ENCODE measurements at places on chromosomes 2 and 18.
A peak's percentile ranks its signal among the peaks of the same experiment; 100 is the strongest.

DNA sequence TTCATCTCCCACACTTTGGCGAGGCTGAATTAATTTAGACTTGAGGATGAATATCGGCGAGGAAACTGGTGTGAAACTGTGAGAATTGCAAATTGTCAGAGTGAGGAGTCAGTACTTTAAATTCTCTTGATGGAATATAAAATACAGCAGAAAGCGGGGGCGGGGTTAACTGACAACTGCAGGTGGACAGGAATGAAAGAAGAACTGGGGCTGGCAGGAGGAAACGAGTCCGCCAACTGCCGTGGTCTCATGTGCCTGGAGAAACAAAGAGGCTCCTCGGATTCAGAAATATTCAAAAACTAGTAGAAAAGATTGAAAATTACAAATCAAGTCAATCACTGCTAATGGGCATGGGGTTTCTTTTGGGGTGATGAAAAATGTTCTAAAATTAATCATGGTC, 44.3 kb downstream of the MOGAT1 start:
- peak; percentile 49 for DNase-seq

DNA sequence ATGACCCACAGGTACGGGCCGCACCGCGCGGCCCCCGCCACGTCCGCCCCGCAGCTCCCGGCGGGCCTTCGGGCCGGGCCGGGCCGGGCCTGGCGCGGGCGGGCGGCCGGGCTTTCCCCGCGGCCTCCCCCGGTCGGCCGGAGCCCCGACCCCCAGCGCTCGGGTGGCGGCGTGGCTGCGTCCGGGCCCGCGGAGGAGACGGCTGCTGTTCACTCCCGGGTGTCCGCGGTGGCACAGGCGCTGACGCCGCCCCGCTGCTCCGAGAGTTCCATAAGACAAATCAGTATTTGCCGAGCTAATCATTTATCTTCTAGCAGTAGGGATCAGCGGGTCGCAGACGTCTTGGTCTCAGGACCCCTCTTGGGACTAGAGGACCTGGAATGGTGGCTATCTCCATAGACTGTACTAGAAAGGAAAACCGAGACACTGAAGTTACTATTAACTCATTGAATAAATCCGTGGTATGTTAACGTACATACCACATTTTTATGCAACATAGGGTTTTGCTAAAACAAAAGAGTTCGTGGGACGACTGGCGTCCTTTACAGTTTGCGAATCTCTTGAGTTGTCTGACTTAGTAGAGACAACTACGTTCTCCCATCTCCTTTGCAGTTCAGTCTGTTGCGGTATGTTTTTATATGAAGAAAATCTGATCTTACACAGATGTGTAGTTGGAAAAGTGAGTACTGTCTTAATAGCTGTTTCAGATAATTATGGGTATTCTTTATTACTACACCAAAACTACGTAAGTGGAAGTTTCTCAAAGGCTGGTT, 500 bp downstream of the LIMS1 start:
- peak; percentile 47 for DNase-seq

GRCh38 chr2:7626139-7626537, 708.9 kb downstream of the RNF144A start:
- no peak for DNase-seq

- no peak for DNase-seq
Measured at GRCh38 chr2:202604699-202605098, 30.1 kb upstream of the FAM117B start.

DNA sequence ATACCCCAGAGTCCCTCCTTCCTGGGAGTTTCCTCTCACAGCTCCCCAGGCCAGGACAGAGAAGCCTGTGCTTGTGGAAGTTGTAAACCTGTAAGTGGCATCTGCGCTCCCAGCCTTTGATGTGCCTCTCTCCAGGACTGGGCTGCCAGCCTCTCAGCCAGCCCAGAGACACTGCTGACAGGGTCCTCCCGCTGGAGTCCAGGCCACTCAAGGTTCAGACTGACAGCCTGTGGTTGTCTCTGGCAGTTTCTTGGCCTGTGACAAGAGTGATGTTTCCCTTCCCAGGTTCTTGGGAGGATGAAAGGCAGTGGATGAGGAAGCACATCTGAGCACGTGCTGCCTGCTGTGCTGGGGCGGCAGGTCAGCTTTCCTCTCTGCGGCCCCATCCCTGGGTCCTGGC, 3.0 kb downstream of the SLC35F6 start:
- DNase-seq = no peak

DNA sequence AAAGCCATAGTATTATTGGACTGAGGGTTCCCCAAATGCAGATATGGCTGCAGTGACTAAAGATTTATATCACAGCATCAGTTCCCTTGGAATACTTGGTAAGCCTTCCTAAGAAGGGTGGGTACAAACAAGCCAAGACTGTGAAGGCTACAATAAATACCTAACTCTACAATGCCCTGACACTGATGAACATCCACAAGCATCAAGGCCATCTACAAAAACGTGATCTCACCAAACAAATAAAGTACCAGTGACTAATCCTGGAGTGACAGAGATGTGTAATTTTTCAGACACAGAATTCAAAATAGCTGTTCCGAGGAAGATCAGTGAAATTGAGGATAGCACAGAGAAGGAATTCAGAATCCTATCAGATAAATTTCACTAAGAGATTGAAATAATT, 254.5 kb downstream of the PARD3B start:
- DNase-seq = no peak

DNA sequence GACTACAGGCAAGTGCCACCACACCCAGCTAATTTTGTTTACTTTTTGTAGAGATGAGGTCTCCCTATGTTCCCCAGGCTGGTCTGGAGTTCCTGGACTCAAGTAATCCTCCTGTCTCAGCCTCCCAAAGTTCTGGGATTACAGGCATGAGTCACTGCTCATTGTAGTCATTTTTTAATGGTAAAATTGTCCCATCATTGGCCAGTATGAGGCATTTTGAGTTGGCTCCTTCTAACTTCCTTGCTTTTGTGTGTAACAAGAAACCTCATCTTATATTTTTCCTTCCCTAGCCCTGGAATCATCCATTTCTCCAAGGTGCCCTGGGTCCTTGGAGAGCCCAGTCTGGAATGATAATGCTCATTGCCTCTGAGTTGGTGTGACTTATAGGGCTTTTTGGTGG, 148.5 kb downstream of the INHBB start:
- DNase-seq = no peak

- DNase-seq = no peak
Measured at GRCh38 chr18:48002933-48003365, 72.5 kb upstream of the SMAD2 start.

- no peak for DNase-seq
Measured at GRCh38 chr2:44325897-44326296, 35.4 kb downstream of the PREPL start.

- DNase-seq = no peak
Measured at GRCh38 chr18:76592981-76593381, 97.9 kb upstream of the ZNF516 start.

DNA sequence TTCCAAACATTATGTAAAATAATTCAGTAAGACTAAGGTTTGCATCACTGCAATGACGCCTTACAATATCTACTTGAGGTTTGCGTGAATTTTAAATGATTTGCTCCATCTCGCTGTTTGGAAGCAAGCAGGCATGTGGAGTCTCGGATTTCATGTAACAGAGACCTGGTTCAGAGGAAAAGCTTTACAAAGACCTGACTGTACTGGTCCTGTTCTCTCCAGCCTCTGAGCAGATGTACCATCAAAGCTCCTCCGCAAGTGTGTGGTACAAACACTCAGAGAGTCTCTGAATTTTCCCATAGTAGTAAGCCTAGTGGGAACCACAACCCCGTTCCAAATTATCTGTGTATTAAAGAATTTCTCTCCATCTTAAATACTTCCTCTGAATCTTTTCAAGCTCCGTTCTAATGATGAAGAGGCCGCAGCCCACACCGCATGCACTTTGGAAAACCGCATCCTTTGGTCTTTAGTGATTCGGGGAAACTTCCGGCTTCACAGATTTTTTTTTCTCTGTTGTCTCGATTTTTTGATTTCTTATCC, 728.1 kb upstream of the SOX11 start:
- DNase-seq = no peak

DNA sequence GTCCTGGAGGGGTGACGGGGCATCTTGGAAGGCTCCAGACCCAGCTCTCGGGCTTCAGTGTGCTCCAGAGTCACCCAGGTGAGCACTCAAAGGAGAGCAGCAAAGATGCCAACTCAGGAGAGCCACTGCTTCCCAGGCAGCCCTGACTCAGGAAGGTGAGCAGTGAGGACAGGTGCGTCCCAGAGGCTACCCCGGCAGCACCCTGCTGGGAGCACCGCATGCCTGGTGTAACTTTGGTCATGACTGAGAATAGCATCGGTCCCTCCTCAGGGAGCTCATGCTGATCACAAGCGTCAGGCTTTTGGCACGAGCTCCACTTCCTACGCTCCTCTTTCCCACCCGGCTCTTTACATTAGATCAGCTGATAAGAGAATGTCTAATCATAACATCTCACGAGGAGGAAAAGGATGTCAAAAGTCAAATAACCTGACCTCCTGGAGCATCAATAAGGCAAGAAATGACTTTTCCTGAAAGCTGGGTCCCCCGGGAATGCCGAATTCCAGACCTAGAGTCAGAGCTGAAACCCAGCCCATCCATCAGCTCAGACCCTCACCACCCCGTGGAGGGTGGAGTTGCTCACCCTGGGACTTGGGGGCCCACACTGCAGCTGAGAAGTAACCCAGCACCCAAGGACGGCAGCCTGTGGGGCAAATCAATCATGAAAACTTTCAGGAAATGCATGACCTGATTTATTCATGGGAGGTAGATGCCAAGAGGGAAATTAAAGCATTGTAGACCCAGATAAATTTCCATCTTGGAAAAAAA, 248.8 kb downstream of the ACKR3 start:
- DNase-seq = no peak

- no peak for DNase-seq
Measured at GRCh38 chr2:211159972-211160371, 603.6 kb downstream of the CPS1 start.

DNA sequence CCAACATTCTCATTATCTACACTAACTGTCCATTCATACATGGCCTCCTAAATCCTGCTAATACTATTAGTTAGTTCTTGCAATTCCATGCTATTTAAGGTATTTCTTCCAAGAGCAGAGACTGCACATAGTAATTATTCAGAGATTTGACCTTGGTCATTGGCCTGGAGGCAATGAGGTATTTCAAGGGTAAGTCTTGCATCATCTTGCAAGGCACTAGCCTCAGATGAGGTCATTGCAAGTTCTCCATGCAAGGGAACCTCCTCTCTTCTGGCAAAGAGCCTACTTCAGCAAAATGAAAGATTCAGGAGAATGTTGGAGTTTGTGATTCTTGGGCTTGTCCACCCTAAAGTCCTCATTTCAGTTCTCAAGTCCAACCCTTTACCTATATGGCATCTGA, 48.5 kb upstream of the IKZF2 start:
- DNase-seq = no peak

DNA sequence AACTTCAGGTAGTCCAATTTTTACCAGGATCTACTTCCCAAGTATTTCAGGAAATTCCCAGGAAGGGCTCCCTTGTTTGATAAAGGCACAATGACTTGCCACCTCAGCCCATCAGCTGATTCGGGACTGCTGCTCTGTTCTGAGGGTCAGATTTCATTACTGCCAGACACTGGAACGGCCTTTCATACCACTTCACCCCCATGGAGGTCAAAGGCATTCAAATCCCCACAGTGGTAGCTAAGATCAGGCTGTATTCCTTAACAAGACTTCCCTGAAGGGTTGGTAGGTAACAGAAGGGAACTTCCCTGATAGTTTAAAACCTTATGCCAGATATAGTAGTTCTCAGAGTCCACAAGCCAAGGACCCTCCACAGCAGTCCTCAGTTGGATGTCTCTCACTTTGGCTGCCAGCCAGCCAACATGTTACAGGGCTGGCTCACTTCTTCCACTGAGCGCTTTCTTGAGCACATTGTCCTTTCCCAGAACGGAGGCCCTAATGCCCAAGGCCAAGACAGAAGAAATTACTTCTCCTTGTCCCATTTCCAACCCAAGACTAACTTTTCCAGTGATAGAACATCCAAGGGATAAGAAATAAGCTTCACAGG, 40.0 kb upstream of the GLS start:
- DNase-seq = no peak

GRCh38 chr2:203014456-203015199, at the start of gene NBEAL1:
TSS of gene NBEAL1 (plus strand) at chr2:203014875. CDS start at chr2:203016385, 1,510 bp downstream.
- DNase-seq = peak; percentile 96

DNA sequence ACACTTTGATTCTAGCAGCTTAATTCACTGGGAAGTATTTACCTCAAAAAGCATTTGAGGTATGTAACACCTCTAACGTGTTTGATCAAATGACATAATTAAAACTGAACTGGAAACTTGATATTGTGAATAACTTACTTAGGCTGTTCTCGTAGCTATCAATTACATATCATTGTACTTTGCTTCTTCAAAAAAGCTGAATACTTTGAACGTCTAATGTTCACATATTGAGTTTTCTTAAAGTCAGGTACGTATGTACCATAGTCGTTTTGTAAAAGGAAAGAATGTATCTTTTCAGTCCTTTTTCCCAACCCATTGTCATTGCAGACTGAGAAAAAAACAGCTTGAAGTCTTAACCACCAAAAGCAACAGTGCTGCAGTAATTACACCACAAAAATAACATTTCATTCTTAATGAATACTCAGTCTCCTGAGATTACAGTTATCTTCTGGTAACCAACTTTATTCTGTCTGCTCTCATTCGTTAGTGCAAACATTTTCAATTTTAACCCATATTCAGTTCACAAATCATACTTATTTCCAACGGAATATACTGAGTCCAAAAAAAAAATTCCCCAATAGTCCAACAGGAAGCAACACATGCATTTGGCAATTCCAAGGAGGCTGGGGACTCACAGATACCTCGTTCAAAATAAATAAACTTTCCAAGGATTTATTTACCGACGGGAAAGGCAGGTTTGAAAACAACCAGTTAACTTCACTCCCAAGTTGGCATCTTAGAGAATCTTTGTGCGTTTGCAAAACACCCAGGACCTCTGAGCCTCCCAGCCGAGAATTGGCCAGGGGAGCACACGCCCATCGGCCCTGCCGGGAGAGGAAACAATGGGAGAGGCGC, 1.1 kb downstream of the CHN1 start:
- DNase-seq = no peak

DNA sequence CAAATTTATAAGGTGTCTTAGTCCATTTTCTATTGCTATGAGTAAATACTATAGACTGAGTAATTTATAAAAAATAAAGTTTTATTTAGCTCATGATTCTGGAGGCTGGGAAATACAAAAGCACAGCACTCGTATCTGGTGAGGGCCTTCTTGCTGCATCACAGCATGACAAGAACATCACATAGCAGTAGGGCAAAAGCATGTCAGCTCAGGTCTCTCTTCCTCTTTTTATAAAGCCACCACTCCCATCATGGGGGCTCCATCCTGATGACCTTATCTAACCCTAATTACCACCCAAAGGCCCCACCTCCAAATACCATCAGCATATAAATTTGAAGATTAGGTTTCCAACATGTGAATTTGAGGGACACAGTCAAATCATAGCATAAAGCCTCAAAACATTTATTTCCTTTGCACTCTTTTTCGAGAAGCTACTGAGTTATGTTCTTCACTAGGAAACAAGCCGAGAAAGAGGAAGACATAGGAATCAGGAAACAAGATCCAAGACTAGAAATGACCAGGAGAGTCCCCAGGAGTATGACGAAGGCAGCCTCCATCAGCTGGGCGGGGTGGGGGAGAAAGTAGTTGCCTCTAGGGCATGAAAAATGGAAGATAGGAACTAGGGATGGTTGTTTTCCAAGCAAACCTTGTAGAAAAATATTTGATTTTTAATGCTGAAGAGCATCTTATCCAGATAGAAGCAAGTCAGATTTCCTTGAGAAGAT, 24.1 kb upstream of the NABP1 start:
- no peak for DNase-seq

GRCh38 chr2:228866044-228866443, 405.0 kb downstream of the PID1 start:
- DNase-seq = no peak

- DNase-seq = peak; percentile 89
Measured at GRCh38 chr2:152718076-152718908, at the start of gene ARL6IP6. TSS of gene ARL6IP6 (plus strand) at chr2:152718620. CDS start at chr2:152718625, 5 bp downstream.

- DNase-seq = no peak
Measured at GRCh38 chr2:74873678-74874640, 40.0 kb downstream of the HK2 start.

Measured in GM10248 (cell line).